ENCODE measurements at places on chromosomes 13 and 19.

GRCh38 chr19:56712611-56713276 is 41.2 kb upstream of the ZNF835 start:
- no peaks in the 10 kb centered on the region for H3K27me3 ChIP-seq
- H3K4me1 ChIP-seq, result no peaks in the 10 kb centered on the region
- no peak for DNase-seq
- H3K36me3 ChIP-seq, result no peaks in the 10 kb centered on the region

- no peak overlapping the region for H3K27ac ChIP-seq
- no peaks in the 10 kb centered on the region for H3K36me3 ChIP-seq
- H3K4me1 ChIP-seq, result peaks cover 21% of the 10 kb centered on the region
- H3K27me3 ChIP-seq, result no peaks in the 10 kb centered on the region
Observed at GRCh38 chr13:107461751-107462150, 753.6 kb downstream of the LIG4 start.

GRCh38 chr13:58729361-58729760 is 1097.8 kb downstream of the PCDH17 start:
- no peaks in the 10 kb centered on the region for H3K27me3 ChIP-seq
- H3K4me3 ChIP-seq, result no peak overlapping the region
- H3K4me1 ChIP-seq, result no peaks in the 10 kb centered on the region
- no peaks in the 10 kb centered on the region for H3K36me3 ChIP-seq

GRCh38 chr13:49864509-49864908 is 71.6 kb downstream of the SPRYD7 start:
- no peak for DNase-seq
- no peaks in the 10 kb centered on the region for H3K4me1 ChIP-seq
- no peak overlapping the region for H3K27ac ChIP-seq
- H3K36me3 ChIP-seq, result no peaks in the 10 kb centered on the region
- H3K27me3 ChIP-seq, result no peaks in the 10 kb centered on the region
- no peak overlapping the region for H3K4me3 ChIP-seq

- H3K4me1 ChIP-seq, result no peaks in the 10 kb centered on the region
- H3K27ac ChIP-seq, result no peak overlapping the region
- H3K36me3 ChIP-seq, result no peaks in the 10 kb centered on the region
- no peak for DNase-seq
- no peaks in the 10 kb centered on the region for H3K27me3 ChIP-seq
- H3K4me3 ChIP-seq, result no peak overlapping the region
Observed at GRCh38 chr13:97298816-97299215, 76.7 kb downstream of the MBNL2 start.

DNA sequence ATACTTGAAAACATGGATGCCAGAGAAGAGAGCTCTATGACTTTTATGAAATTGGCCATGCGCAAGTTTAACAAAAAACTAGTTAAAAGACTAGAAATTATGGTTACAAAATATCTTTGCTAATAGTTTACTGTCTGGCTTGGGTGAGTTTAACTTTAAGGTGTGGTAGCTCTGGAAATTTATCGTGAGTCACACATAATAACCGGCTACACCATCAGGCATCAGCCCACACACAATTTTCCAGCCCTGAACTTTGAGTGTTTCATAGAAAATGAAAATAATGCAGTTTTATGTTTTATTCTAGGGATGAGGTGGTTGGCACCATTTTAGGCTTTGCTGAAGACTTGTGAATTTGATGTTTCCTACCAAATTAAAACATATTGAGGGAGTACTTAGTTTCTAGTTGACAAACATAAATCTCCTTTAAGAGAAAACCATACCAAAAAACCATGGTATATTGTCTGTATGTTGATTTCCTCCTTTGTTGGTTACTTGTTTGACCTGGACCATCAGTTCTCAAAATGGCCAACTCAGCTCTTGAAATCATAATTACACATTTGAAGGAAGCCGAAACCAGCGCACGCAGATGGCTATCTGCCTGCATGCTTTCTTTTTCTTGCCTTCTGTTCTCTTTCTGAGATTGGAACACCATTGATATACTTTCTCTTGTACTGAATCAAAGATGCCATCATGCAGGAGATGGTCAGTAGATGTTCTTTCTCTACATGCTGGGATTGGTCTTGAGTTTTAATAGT is 125.1 kb downstream of the AKAP11 start:
- no peak for DNase-seq
- no peak overlapping the region for H3K4me3 ChIP-seq
- H3K27me3 ChIP-seq, result no peaks in the 10 kb centered on the region
- no peak overlapping the region for H3K27ac ChIP-seq
- peaks cover 13% of the 10 kb centered on the region for H3K4me1 ChIP-seq

DNA sequence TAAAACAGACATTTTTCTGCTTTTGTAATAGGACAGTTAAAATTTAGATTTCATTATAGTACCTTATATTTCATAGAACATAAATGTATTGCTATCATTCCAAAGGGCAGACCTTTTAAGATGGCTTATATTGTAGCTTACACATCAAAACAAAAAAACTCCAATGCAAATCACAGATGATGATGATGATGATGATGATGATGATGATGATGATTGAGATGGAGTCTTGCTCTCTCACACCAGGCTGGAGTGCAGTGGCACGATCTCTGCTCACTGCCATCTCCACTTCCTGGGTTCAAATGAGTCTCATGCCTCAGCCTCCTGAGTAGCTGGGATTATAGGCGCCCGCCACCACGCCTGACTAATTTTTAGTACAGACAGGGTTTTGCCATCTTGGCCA is 189.9 kb upstream of the RNF113B start:
- H3K4me1 ChIP-seq, result peaks cover 25% of the 10 kb centered on the region
- no peaks in the 10 kb centered on the region for H3K27me3 ChIP-seq
- no peaks in the 10 kb centered on the region for H3K36me3 ChIP-seq
- H3K4me3 ChIP-seq, result no peak overlapping the region
- DNase-seq, result no peak

GRCh38 chr19:19948800-19949199 is 48.1 kb downstream of the ZNF93 start:
- no peaks in the 10 kb centered on the region for H3K4me1 ChIP-seq
- no peak overlapping the region for H3K4me3 ChIP-seq
- no peak for DNase-seq
- no peaks in the 10 kb centered on the region for H3K27me3 ChIP-seq
- no peak overlapping the region for H3K27ac ChIP-seq

DNA sequence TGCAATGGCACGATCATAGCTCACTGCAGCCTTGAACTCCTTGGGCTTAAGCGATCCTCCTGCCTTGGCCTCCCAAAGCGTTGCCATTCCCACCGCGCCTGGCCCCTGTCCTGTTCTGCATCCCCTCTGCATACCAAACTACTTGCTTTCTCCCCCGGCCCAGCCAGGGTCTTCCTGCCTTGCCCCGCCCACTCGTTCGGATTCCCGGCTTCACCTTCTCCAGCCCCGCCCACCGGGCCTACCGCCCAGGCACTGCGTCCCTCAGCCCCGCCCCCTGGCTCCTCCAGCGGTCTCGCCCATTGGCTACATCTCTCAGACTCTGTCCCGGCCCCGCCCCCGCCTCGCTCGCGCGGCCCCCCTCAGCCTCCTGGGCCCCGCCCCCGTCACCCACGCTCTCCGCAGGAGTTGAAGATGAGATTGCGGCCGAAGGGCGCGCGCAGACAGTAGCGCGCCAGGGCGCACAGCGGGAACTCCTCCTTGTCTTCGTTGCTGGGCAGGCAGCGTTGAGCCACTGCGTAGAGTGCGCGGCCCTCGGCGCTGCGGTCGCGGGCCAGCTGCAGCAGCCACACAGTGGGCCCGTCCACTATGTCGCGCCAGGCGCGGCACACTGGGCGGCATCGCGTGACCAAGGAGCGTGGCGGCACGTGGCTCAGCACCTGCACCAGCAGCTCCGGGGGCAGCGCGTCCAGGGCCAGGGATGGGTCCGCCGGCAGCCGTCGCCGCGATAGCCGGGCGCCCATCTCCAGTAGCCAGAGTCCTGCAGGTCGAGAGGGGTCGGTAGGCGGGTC is 19.0 kb downstream of the MRPS12 start:
- peaks cover 8% of the 10 kb centered on the region for H3K27me3 ChIP-seq
- DNase-seq, result peak; percentile 99
- H3K27ac ChIP-seq, result no peak overlapping the region
- H3K4me1 ChIP-seq, result no peaks in the 10 kb centered on the region
- H3K36me3 ChIP-seq, result no peaks in the 10 kb centered on the region
- H3K4me3 ChIP-seq, result peak overlapping the region; percentile 53

DNA sequence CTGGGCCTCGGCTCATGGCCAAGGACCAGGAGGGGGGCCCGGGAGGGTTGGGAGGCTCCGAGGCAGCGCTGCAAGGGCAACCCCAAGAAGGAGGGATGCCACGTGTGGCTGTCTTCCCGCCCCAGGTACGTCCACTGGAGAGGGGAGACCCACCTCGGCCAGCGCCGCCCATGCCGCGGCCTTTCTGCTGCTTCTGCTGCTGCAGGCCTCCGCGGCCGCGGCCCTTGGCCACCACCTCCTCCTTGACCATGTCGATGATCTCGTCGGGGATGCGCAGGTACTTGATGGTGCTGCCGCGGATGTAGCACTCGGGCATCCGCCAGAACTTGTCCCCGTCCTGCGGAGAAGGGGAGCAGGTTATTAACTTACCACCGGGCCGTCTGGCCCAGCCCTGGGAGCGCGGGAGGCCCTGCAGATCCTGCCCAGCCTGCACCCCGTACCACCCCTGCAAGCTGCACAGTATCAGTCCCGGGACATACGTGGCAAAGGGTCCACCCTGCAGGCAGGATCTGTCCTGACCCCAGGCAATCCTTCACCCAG is 13.3 kb downstream of the LSM4 start:
- H3K4me1 ChIP-seq, result peaks cover 12% of the 10 kb centered on the region
- no peak for DNase-seq
- no peaks in the 10 kb centered on the region for H3K27me3 ChIP-seq

All from neural progenitor cell (in vitro differentiated cells).